ENCODE measurements at places on chromosomes 3 and 15. TPM values are rescaled to one million over a fixed set of nuclear protein-coding genes. Genes with fewer than 3 reads are reported as not detected.

The TMEM207 gene
- not detected for total RNA-seq

The GRAMD2A gene
- not detected for total RNA-seq

The HESX1 gene
- 0.85 TPM for total RNA-seq

The ENTPD3 gene
- total RNA-seq, result 0.12 TPM

The ABCF3 gene
- total RNA-seq, result 64.5 TPM

The PRSS50 gene
- total RNA-seq, result not detected

DNA sequence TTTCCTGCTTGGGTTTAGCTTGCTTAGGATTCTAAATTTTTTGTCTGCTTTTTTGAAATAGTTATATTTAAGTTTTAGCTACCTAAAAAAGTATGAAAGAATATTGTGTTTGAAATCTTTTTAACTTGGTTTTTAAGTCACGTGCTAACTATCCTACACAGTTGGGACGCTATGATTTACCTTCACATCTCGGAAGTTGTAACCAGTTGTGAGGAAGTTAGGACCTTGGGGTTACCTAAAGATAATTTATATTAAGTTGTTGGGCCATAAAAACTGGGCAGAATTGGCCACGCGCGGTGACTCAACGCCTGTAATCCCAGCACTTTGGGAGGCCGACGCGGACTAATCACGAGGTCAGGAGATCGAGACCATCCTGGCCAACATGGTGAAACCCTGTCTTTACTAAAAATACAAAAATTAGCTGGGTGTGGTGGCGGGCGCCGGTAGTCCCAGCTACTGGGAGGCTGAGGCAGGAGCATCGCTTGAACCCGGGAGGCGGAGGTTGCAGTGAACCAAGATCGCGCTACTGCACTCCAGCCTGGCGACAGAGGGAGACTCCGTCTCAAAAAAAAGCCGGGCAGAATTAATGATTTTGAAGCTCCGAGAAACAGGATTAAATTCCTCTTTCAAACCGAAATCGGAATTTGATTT is 1.0 kb downstream of the ZFAND6 start:
- no peaks in the 10 kb centered on the region for H3K36me3 ChIP-seq
- peak overlapping the region; percentile 93 for H3K27ac ChIP-seq
- peak; percentile 30 for DNase-seq
- H3K27me3 ChIP-seq, result no peaks in the 10 kb centered on the region
- peak overlapping the region; percentile 90 for H3K4me3 ChIP-seq

- peak overlapping the region; percentile 67 for H3K4me3 ChIP-seq
- H3K27ac ChIP-seq, result peak overlapping the region; percentile 88
- H3K27me3 ChIP-seq, result no peaks in the 10 kb centered on the region
- H3K36me3 ChIP-seq, result no peaks in the 10 kb centered on the region
- H3K4me1 ChIP-seq, result peaks cover 8% of the 10 kb centered on the region
These were observed 753 bp upstream of the FES start for GRCh38 chr15:90883526-90883975.

GRCh38 chr15:40695469-40695890 is 506 bp downstream of the RAD51 start:
- no peaks in the 10 kb centered on the region for H3K27me3 ChIP-seq
- peak overlapping the region; percentile 99 for H3K4me3 ChIP-seq
- H3K4me1 ChIP-seq, result peaks cover 20% of the 10 kb centered on the region
- H3K36me3 ChIP-seq, result peaks cover 9% of the 10 kb centered on the region
- DNase-seq, result no peak

DNA sequence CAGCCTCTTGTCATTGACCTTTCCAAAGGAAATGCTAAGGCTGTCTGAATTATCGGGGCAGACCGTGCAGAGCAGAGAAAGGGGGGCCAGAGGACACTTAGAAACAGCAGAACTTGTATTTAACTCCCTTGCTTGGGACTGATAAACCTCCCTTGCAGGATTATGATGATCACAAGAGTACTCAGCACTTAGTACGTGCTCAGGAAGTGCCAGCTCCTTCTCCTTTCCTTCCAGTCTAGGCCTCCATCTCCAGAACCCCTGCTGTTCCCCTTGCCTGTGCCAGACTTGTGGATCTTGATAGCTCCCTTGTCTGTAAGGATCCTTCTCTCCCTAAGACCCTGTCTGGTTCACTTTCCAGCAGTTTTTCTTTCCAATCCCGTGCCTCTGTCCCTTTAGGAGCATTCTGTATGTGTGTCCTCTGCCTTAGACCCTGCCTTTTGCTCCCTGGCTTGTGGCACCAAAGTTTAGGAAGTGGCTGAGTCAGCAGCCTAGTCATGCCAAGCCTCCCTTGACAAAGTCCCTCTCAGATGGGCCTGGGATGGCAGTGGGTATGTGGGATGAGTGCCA is 747 bp downstream of the SORD start:
- H3K27ac ChIP-seq, result peak overlapping the region; percentile 64
- H3K36me3 ChIP-seq, result no peaks in the 10 kb centered on the region
- DNase-seq, result no peak
- H3K27me3 ChIP-seq, result no peaks in the 10 kb centered on the region
- H3K4me3 ChIP-seq, result peak overlapping the region; percentile 86

DNA sequence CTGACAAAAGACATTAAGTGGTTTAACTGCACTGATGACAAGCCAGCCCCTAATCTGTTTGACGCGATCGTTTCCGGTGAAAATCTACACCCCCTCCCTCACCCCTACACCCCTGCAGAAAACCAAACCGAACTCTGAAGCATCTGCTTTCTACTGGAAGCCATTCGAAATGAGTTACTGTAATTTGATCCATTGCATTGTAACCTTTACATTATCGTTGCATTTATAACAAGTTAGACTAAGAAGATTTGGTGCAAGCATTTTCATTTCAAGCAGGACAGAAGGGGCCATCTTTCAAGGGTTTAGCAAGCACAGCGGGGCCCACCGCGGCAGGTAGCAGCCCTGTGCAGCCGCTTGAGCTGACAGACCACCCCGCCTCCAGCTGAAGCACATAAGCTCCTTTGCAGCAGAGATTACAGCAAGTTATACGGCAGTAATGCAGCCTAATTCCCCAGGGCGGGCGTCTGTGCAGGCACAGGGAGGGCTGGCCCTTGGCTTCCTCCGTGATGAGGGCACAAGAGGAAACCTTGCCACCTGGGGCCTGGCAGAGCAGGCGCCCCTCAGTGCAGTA is 79.3 kb downstream of the CHSY1 start:
- no peaks in the 10 kb centered on the region for H3K36me3 ChIP-seq
- H3K27me3 ChIP-seq, result no peaks in the 10 kb centered on the region
- H3K4me1 ChIP-seq, result peaks cover 29% of the 10 kb centered on the region
- no peak overlapping the region for H3K4me3 ChIP-seq
- no peak overlapping the region for H3K27ac ChIP-seq

- no peak overlapping the region for H3K4me3 ChIP-seq
- H3K27ac ChIP-seq, result no peak overlapping the region
- DNase-seq, result no peak
- peaks cover 6% of the 10 kb centered on the region for H3K4me1 ChIP-seq
- no peaks in the 10 kb centered on the region for H3K36me3 ChIP-seq
These were observed 10.6 kb upstream of the SOX2 start for GRCh38 chr3:181701096-181701495.

DNA sequence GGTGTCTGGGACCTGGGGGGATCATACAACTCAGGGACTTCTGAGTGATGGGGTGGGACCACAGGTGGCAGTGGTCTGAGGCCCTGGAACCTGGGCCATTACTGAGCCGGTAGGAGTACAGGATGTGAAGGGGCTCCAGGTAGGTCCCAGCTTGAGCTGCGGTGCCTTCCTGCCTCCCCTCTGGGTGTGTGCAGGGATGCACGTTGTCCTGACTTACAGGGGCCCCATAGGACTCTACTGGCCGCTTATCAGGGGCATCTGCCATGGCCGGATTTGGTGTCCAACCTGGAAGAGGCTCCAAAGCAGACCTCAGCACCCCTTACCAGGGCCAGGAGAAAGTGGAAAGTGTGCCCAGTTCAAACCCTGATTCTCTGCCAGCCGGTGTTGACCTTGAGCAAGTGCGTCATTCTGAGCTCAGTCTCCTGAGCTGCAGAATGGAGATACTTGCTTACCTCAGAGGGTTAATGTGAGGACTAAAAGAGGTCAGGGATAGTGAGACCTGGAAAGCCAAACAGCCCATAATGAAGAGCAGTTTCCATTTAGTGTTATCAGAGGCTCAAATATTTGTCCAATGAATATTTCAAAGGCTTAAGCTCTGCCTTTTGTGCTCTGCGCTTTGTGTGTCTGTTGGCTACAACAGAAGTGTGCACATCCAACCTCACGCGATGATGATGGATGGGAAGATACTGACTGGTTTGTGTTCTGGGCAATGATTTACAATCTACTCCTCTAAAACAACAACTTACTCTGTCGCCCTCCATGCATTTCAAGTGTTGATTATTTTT is 35.4 kb upstream of the ESYT3 start:
- no peaks in the 10 kb centered on the region for H3K27me3 ChIP-seq
- H3K4me1 ChIP-seq, result peaks cover 38% of the 10 kb centered on the region
- H3K27ac ChIP-seq, result no peak overlapping the region
- no peak overlapping the region for H3K4me3 ChIP-seq
- no peak for DNase-seq

GRCh38 chr15:66590435-66590834 is 24.6 kb upstream of the LCTL start:
- H3K36me3 ChIP-seq, result no peaks in the 10 kb centered on the region
- no peaks in the 10 kb centered on the region for H3K4me1 ChIP-seq
- DNase-seq, result no peak
- H3K27ac ChIP-seq, result no peak overlapping the region
- no peak overlapping the region for H3K4me3 ChIP-seq

- H3K27me3 ChIP-seq, result no peaks in the 10 kb centered on the region
- no peak for DNase-seq
- H3K27ac ChIP-seq, result peak overlapping the region; percentile 87
These were observed 404.6 kb downstream of the LPP start for GRCh38 chr3:188558343-188559071.

Measured in gastrocnemius medialis (tissue), 4 donors.